ENCODE measurements at places on chromosomes 12 and 14. TPM values are rescaled to one million over a fixed set of nuclear protein-coding genes. Genes with fewer than 3 reads are reported as not detected.

ZFC3H1 gene
- polyA plus RNA-seq: 93.6 TPM

GAS2L3 gene
- 25.6 TPM for polyA plus RNA-seq

KRT6C gene
- polyA plus RNA-seq: not detected

ADAM20 gene
- 0.16 TPM for polyA plus RNA-seq

PRR4 gene
- 7.3 TPM for polyA plus RNA-seq

DCN gene
- polyA plus RNA-seq: 1,637 TPM

SYNDIG1L gene
- polyA plus RNA-seq: 0.78 TPM

EPYC gene
- polyA plus RNA-seq: not detected

TMEM132C gene
- polyA plus RNA-seq: 31.5 TPM

CCDC197 gene
- not detected for polyA plus RNA-seq
